ENCODE measurements at places on chromosomes 3 and 15.

DNA sequence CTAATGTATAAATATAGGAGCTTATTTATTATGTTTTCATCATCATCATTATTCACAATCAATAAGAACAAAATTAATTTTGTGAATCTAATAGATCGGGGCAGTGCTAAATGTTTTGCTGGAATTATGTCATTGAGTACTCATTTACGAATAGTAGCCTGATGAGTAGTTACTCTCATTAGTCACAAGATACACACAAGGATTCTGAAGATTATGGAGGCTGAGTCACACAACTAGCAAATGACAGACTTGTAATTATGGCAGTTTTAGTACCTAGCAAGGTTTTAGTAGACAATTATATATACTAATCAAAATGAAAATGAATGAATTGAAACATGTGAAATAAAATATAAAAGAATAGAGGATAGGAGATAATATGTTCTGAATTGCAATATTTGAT, 954.2 kb downstream of the CADM2 start:
- no peak for DNase-seq

GRCh38 chr3:198076722-198077308, 116.8 kb downstream of the LMLN start:
- no peak for DNase-seq

DNA sequence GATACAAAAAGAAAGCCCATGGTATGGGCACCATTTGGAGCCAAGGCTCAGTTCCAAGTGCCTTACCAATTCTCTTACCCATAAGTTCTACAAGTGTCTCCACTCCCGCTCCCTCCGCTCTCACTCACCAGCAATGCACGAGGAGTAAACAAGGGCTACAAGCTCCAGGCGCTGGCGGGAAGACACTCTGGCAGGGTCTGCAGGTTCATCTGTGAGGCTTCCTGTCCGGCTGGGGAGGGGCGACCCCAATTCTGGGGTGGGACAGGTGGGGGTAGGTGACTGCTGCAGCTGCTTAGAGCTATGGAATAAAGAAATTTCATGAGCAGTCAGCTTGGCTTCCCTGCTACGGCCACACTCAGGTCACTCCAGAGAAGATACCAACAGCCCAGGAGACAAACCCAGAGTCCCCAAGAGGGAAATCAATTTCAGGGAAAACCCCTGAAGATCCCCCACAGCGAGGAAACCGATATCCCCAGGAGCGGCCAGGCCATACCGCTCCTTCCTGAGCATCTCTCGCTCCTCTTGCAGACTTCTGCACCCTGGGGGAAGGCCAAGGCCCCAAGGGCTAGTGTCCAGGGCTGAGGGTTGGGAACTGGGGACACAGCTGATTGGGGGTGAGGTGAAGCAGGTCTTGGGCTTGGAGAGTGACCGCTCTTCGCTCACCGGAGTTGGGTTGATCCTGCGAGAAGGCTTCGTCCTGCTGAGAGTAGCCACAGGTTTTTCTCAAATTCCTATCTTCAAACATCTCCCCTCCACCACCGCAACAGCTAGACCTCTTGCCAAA, 1.4 kb downstream of the CDAN1 start:
- no peak for DNase-seq

- no peak for DNase-seq
Measured at GRCh38 chr15:90456236-90456635, 68.2 kb downstream of the IQGAP1 start.

- no peak for DNase-seq
Measured at GRCh38 chr15:45551676-45552075, 29.1 kb upstream of the SLC30A4 start.

GRCh38 chr15:86661580-86661979, 581.9 kb downstream of the AGBL1 start:
- DNase-seq = no peak

GRCh38 chr15:41727143-41727542, 47.1 kb upstream of the MAPKBP1 start:
- DNase-seq = peak; percentile 17

DNA sequence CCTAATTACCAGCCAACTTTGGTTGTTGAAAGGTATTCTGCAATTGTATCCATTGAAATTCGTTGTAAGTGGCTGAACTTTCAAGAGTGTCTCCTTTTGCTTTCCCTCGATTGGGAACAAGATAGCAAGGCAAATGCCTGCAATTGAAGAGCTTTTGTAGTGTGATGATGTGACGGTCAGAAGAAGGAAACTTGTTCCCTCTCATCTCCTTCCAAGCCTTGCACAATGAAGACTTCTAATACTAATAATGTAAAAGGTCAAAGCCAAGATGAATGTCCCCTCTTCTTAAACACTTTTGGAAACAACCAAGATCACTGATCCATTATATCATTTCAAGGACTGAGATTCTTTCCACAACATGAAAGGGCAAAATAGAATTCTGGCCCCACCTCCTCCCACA, 101.9 kb upstream of the LMCD1 start:
- DNase-seq = no peak

DNA sequence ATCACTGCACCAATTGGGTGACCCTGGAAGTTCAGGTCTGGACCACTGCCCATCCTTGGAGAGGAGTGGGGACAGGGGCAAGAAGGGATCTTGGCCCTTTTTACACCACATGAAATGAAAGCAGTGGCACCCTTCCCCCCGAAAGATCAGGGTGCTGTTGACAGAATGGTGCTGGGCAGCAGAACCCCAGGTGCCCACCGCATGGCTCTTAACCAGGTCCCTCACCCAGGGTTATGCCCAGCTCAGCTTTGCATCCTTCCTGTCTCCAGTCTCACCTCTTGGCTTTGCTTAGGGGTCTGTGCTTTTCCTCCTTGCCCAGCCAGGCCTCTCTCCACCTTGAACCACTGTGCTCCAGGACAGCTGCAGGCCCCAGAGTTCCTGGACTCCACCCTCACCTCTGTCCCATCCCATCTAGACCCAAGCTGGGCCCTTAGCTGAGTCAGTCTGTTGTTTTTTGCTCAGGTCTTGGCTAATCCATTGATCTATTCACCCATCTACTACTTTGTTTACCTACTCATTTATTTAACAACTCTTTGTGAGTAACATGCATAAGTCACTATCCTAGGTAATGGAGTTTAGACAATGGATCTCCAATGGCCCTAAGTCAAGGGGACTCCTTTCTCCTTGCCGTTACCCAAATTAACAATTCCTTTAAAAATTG, 77.1 kb upstream of the PRR23E start:
- no peak for DNase-seq

DNA sequence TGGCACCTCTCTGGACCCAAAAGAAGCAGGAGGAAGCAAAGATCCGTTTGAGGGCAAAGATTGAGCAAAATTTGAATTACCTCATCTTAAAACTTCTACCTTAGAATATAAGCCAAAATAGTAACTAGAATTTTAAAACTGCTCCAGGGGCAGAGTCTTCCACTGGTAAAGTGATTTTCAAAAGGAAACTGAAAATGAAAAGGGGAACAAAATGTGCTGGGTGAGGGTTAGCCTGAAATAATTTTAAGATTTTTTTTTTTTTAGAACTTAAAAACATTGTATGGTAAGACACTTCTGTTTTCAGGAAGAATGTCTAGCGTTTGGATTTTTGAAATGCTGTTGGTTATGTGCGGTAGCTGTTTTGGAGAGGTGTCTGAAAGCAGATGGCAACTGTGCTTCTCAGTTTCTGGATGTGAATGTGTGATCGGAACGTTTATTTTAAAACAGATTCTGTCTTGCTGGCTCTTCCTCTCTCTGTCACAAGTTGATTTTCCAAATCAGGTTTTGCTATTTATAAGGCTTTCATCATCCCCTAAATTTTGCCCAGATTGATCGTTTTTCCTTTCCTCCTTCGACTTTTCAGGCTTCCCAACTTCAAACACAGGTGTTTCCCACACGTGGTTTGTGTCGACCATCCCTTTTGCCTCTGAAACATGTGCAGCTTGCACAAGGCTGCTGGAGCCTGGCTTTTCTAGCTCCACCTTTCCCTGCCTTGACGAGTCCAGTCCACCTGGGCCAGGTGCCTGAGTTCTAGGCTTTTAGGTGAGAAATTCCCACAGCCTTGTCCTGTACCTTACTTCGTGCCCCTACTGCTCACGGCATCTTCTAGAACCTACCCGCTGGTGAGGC, 3.3 kb downstream of the LRRK1 start:
- DNase-seq = no peak

- DNase-seq = no peak
Measured at GRCh38 chr15:47924381-47924780, 196.4 kb upstream of the SLC24A5 start.

DNA sequence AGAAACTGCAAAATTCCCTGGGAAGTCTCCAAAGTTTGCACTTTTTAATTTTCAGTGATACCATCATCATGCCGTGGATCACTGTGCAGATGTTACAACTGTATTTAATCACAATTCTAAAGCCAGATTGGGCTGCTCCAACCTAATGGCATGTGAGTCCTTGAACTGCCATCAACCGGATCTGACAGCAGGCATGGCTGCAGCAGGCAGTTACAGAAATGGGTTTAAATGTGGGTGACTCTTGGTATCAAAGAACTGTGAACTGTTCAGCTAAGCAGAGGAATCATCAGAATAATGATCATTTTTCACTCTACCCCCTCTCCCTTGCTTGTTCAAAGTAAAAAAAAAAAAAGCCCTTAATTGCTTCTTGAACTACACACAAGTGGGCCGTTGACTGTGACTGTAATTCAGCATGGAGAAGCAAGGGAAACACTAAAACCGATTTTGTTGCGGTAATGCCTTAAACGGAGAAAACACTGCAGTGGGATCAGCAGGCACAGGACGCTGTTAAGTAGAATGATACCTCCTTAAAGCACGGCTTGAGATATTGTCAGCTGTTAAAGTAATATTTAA, 152.4 kb downstream of the RORA start:
- DNase-seq = no peak
